ENCODE measurements at places on chromosomes 11 and 22. TPM values are rescaled to one million over a fixed set of nuclear protein-coding genes. Genes with fewer than 3 reads are reported as not detected.

DNA sequence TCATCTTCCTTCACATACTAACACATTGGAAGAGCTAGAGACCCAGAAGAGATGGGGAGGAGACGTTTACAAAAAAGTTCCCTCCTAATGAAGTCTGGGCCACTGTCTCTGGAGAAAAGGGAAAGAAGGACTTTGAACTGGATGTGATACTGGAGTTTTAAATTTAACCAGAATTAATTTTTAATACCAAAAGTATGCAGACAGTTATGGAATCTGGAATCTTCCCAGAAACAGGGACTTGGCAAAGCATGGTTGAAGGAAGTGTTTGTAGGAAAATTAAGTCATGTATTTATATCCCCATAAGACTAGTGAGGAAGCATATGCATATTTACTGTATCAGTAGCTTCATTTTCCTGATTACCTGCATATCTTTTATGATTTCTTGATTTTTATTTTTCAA is 215.5 kb downstream of the TTC28 start:
- no peak for DNase-seq

DNA sequence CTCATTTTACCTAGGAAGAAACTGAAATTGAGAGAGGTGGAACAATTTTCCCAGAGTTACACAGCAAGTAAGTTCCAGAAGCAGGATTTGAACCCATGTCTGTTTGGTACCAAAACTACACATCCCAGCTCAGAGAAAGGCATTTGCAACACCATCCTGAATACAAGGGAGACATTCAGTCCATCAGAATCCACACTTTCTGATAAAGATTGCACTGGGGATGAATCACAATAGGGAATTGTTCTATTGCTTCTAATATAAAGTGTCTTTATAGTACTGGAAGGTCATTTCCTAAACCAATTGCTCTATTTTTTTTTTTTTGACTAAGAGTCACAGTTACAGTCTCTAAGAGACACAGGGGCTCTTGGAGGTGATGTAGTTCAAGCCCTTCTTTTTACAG is 208.1 kb upstream of the CADM1 start:
- DNase-seq, result peak; percentile 83

Gene HEPN1
- total RNA-seq, result not detected

GRCh38 chr11:106092446-106092845 is 15.0 kb downstream of the AASDHPPT start:
- DNase-seq, result no peak

- DNase-seq, result no peak
Measured at GRCh38 chr11:123770712-123771111, 16.4 kb upstream of the OR6X1 start.

GRCh38 chr11:91081440-91082043 is 858.7 kb upstream of the CHORDC1 start:
- DNase-seq, result no peak

- no peak for DNase-seq
Measured at GRCh38 chr11:94279996-94280395, 24.4 kb upstream of the IZUMO1R start.

GRCh38 chr11:105673089-105673488 is 63.2 kb downstream of the GRIA4 start:
- peak; percentile 17 for DNase-seq

DNA sequence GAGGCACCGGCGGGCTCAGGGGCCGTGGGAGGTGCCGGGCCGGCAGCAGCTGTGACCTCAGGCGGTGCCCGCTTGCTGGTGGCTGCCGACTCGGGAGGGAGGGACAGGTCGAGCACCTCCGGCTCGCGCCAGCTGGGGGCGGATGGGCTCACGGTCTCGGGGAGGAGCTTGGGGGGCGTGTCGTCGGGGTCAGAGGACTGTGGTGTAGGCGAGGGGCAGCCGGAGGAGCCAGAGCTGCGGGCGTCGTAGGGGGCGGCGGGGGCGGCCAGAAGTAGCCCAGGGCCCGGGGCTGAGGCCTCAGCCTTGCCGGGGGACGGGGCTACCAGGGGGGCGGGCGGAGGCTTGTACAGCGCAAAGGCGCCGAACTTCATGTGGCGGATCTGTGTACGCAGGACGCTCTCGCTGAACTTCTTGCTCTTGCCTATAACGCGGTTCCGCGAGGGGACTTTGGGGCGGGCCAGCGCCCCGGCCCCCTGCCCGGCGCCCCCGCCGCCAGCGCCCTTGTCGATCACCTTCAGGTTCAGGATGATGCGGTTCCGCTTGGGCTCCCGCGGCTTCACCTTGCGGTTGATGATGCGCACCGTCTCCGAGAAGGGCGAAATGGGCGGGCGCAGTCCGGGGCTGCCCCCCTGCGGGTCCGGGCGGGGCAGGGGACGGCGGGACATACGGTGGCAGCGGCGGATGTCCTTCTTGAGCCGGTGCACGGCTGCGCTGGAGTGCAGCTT is 5.5 kb downstream of the CBX6 start:
- no peak for DNase-seq

Gene RFPL2
- total RNA-seq, result 4.1 TPM

Gene OR8G5
- not detected for total RNA-seq

Gene PIWIL4
- 0.16 TPM for total RNA-seq

DNA sequence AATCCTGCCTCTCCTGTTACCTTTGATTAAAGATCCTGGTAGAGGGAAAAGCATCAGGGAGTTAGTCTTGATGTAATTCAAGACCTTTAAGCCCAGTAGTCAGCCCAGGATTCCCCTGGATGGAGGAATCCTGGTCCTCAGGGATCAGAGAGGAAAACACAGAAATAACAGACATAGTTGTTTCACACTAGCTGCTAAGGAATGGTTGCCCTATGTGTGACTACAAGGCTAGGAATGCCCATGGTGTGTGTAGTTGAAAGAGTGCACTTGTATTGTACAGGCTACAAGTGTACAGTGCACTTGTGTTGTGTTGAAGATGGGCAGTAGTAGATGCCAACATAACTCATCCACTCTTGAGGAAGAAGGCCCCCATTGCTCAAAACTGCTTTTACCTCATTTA is 226.8 kb downstream of the AASDHPPT start:
- DNase-seq, result no peak

GRCh38 chr11:61543606-61544306 is 35.2 kb downstream of the LRRC10B start:
- DNase-seq, result no peak

Gene CCDC73
- not detected for total RNA-seq

- no peak for DNase-seq
Measured at GRCh38 chr11:12200991-12201985, 90.9 kb downstream of the MICAL2 start.

DNA sequence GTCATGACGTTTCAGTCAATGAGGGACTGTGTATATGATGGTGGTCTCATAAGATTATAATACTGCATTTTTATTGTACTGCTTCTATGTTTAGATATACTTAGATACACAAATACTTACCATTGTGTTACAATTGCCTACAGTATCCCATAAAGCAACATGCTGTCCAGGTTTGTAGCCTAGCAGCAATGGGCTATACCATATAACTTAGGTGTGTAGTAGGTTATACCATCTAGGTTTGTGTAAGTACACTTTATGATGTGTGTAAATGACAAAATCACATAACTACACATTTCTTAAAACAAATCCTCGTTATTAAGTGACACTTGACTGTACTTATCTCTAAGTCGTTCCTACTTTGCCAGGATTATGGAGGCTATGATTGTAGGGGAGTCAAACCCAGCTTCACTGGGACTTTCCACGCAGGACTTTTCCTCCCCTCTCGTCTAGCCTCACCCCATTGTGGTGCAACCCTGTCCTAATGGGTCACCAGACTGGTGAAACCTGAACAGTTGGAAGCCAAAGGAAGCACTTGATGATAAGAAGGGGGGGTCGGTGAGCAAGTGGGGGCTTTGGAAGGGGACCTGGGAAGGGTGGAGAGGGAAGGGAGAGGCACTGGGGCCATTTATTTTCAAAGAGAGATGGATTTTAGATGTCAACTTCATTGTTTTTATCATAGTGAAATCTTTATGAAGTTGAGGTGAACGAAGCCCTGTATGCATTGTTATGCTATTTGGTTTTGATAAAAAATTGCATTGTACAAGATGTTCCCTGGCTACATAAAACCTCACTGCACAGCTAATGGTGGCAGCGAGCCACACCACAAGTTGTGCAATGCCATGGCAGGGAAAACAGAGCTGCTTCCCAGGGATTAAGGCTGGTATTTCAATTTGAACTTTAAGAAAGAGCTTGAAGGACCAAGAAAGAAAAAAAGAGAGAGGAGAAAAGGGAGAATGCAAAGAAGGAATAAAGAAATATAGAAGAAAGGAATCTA is 129.1 kb downstream of the EHF start:
- peak; percentile 50 for DNase-seq

Gene GAL3ST1
- 0.96 TPM for total RNA-seq

DNA sequence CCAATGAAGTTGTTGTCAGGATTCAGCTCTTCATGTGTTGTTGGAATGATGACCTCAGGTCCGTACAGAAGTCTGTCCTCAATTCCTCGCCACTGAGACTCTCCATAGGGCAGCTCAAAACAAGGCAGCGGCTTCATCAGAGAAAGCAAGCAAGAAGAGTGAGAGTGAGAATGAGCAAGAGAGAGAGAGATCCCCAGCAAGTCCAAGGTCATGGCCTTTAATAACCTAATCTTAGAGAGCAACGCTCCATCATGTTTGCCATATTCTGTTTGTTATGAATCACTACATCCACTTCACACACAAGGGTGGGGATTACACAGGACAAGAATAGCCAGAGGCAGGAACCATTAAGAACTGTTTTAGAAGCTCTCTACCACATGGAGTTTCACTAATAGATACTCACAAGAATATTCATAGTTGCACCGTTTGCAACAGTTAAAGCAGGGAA is 23.3 kb upstream of the MMP7 start:
- DNase-seq, result no peak

Gene ARHGAP20
- not detected for total RNA-seq

DNA sequence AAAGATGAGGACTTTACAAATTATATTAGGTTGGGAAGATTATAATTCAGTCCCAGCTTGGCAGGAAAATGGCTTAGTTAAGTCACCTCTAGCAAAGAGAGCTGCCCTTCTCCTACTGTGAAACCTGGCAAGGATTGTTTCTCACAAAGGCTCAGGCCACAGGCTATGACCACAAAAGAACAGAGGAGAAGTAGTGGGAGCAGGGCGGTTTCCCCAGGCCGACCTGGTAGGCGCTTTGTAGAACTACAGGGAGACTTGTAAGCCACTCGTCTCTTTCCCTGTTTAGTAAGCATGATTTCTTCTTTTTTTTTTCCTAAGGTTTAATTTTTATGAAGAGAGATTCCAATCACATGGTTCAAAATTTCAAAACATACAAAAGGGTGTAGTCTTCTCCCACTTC is 4.6 kb downstream of the SNAP29 start:
- DNase-seq, result no peak

- DNase-seq, result peak; percentile 8
Measured at GRCh38 chr22:17627961-17628405, 566 bp downstream of the ATP6V1E1 start.

Gene OR51B4
- 9.0 TPM for total RNA-seq

DNA sequence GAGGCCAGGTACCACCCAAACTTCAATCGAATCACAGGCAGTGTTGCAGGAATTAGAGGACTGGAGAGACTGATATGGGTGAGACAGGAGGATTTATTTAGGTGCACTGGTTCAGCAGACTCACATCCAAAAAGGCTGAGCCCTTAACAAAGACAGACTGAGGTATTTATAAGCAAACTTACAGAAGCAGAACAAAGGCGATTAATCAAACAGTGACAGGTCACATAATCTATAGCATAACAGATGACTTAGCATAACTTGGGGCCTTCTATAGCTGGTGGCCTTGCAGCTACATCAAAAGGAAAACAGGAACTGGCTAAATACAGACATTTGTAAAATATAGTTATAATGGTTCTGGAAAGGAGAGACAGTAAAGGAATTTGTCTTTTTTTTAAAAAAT is 2.1 kb downstream of the APOBEC3B start:
- no peak for DNase-seq

Gene TXN2
- total RNA-seq, result 26.9 TPM

DNA sequence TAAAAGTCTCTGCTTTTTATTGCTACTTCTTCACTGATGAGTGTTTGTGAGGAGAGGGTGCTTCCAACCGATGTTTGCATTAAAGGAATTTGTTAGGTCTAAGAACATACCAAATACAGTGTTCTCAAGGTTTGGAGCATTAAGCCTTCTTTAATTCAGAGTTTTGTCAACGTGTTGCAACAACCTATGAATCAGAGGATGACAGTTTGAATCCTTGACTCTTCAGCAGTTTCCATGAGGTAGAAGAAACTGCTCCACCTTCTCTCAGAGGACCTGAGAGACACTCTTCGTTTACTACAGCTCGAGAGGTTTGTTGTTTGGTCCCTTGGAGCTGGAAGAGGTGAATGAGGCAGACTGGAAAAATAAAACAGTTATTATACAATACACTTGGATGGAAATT is 55.7 kb downstream of the NCAM1 start:
- DNase-seq, result no peak

GRCh38 chr11:34627197-34627596 is 6.3 kb downstream of the EHF start:
- no peak for DNase-seq

GRCh38 chr11:44906649-44907048 is 44.0 kb downstream of the TP53I11 start:
- no peak for DNase-seq

Measured in SK-MEL-5 (cell line).